ENCODE measurements at places on chromosomes 7 and 10. TPM values are rescaled to one million over a fixed set of nuclear protein-coding genes. Genes with fewer than 3 reads are reported as not detected.

CYP2C19 gene
- not detected for total RNA-seq

PRPS1L1 gene
- total RNA-seq, result not detected

PLAU gene
- total RNA-seq, result 114 TPM

SUN3 gene
- total RNA-seq, result not detected

VPS37D gene
- 6.4 TPM for total RNA-seq

GPR26 gene
- not detected for total RNA-seq

CHRM2 gene
- total RNA-seq, result 1.7 TPM

CLDN4 gene
- 1.7 TPM for total RNA-seq

NRCAM gene
- total RNA-seq, result 0.50 TPM

KIAA1217 gene
- 5.5 TPM for total RNA-seq

MAGI2 gene
- 33.2 TPM for total RNA-seq
